ENCODE measurements at places on chromosomes 7 and 10.

- DNase-seq, result no peak
These were observed 1001.7 kb upstream of the KCND2 start for GRCh38 chr7:119271147-119271779.

DNA sequence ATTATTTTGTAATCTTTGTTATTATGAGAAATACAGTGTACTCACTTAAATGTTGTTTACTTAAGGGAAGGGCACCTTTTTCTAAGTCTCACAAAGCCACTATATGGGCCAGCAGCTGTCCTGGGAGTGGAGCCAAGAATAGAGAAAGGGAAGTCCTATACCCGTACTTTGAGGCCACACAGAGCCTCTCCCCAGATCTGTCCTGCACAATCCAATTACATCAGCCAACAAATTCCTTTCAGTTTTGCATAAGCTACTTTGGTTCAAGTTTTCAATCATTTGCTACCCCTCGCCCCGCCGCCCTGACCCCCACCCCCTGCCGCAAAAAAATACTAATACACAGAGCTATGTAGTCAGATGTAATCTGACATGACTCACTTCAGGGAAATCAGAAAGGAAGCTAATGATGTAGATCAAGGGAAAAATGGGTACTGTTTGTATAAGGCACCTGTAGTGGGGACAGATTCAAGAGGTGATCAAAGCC is 297.4 kb upstream of the NEBL start:
- DNase-seq, result no peak

DNA sequence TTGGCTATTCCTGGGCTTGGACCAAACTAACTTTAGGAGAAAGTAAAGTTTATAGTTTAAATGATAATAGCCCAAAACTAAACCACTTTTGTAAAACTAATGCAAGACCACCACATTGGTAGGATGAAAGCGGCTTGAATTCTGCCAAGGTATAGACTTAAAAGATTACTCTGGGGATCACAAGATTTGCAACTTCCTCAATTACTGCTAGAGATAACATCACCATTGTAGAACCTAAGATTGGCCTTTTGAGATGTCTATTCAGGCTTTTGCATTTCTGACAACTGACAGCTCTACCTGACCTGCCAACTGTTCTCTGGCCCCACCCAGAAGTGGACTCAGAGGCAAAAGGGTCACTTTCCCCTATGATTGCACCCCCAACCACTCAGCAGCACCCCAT is 162.4 kb downstream of the TNS3 start:
- DNase-seq, result no peak

DNA sequence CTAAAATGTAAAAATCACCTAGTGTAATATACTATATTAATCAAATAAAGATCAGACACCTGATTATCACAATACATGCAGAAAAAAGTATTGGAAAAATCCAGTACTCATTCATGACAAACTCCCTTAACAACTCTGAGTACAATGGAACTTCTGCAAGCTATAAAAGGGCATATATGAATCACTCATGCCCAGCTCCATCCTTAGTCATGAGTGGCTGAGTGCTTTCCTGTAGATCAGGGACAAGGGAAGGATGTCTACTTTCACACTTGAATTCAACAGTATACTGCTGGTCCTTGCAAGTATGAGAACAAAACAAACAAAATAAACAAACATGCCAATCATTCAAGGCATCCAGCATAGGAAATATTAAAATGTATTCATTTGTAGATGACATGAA is 116.5 kb downstream of the ADARB2 start:
- no peak for DNase-seq

DNA sequence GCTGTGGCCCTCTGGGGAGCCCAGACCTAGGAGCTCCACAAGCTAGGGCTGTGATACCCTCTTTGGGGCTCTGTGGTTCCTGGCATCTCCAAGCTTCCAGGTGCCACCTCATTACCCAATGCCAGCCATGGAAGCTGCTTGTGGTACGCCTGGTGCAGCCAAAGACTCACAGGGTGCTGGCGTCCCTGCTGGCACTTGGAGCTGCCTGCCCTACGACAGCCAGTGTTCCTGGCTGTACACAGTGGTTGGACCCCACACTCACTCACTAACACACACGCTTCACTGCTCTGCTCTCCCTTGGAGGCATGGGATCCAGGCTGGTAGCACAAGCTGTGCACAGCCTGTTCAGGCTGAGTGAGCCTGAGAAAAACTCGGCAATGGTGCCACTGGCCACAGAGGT is 894.1 kb upstream of the PHF14 start:
- DNase-seq, result no peak

DNA sequence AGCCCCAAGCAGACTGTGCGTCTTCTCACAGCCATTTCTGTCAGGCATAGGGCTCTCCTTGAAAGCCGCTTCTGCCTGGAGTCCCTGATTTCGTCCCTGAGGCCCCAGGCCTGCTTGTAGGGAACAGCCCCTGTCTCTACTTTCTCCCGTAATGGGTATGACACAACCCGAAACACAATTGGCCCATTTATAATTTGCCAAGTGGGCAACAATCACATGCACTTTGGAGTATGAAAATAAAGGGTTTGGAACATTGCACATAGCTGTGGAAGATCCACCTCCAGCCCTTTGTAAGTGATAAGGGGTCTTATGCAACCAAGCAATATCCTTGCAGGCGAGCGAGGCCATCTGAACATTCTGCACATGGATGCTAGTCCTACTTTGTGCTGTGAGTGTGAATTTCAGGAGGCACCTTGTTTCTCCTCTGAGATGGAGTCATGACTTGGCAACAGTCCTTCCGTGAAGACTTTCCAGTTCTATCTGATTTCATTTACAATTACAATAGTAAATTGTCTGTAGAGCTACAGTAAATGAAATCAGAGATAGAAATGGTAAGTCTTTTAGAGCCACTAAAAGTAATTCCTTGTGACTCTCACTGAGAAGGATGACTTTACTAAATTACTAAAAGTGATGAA is 141.5 kb downstream of the CUBN start:
- DNase-seq, result no peak

- DNase-seq, result no peak
These were observed 120.9 kb downstream of the C10orf105 start for GRCh38 chr10:71598621-71599055.

GRCh38 chr7:41608447-41608846 is 94.4 kb downstream of the INHBA start:
- no peak for DNase-seq

DNA sequence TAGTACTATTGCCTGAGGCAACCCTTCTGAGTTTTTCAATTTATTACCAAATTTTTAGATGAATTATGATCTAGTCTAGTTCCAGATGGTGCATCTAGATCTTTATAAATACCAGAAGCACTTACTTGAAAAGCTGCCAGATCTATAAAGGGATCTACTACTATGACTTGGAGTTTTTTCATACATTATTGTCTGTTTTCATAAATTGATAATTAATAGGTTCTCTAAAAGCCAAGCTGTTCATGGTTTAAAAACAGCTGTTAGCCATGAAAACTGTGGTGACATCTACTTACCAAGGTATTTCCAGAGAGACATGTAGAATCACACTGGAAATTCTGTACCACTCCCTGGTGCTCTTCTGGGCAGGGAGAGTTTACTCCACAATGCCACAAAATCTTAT is 786.5 kb upstream of the C7orf33 start:
- DNase-seq, result no peak

- no peak for DNase-seq
These were observed 1.1 kb downstream of the ZNF511 start for GRCh38 chr10:133309720-133310398.

- no peak for DNase-seq
These were observed 75.3 kb downstream of the MKI67 start for GRCh38 chr10:128050936-128051335.

DNA sequence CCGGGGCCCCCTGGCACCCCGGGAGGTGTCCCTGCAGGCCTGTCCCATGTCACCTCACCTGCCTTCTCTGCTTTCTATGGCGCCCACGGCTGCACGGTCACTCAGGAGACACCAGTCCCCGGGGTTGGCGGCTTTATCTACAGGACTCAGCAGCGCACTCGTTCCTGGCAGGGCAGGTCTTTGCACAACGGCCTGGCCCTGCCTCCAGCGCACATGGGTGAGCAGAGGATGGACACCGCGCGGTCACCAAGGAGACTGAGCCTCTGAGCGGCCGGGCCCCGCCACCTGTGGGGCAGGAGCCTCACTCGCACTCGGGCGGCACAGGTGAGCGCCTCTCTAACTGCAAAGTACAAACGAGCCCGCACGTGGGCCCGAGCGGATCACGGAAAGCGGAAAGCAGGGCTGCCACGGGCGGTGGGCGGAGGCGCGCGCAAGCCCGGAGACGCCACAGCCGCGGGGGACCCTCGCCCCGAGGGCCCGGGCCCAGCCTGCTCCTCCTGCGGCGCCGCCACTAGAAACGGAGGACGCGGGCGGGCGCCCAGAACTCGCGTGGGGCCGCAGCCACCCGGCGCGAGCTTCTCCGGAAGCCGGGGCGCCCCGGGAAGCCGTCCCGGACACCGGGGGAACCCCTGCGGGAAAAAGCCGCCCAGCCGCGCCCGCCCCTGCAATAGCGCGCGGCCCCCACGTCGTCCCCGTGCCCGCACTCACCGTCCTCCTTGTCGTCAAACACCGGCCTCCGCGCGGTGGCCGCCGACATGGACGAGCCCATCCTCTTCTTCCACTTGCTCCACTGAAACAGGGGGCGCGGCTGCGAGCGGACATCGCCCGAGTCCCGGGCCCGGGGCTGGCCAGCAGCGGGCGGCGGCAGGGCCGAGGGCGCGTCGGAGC is 642 bp downstream of the STK32C start:
- DNase-seq, result no peak

DNA sequence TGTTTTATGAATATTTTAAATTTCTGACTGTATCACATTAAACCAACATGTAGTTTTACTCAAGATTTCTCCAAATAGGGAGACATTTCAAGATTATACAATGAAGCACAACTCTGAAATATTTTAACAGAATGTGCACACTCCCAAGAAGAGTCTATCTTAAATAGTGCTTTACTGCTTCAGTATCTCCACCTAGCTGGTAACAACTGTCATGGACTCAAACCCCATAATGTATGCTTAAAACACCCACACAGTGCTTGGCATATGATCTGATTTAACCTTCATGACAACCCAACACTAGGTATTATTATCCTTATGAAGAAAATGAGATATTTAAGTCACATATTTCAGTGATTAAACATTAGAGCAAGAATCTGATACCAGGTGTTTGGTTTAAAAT is 45.9 kb downstream of the ASZ1 start:
- DNase-seq, result no peak

DNA sequence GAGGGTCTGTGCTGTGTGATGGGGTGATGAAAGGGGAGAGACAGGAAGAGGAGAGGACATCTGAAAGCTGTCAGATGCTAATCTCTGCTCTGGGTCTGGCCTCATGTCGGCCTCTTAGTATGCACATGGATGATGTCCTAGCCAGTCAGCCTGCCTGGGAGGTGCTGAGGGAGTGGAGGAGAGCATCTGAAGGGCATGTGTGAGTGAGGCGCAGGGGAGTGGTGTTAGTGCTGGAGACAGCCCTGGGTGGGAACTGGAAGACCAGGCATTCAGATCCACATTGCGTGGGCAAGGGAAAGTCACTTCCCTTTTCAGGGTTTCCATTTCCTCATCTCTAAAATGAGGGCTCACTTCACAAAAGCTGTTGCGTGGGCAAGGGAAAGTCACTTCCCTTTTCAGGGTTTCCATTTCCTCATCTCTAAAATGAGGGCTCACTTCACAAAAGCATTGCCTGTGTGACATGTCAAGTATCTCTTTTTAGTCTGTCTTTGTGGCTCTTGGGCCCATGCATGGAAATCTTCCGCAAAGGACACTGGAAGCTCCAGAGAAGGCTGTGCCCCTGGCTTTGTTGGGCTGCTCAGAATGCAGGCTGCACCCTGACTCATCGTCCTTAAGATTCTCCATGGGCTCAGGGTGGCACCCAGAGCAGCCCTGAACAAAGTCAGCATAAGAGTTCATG is 10.0 kb downstream of the SFTPD start:
- DNase-seq, result no peak

GRCh38 chr7:16926283-16926682 is 44.5 kb upstream of the AGR3 start:
- no peak for DNase-seq

Data from stimulated activated CD8-positive, alpha-beta memory T cell treated with anti-CD3 and anti-CD28 coated beads, Interleukin-7, amount 100 ng/mL, for 1 hour (primary cell).